ENCODE measurements at places on chromosomes 1 and 21.

DNA sequence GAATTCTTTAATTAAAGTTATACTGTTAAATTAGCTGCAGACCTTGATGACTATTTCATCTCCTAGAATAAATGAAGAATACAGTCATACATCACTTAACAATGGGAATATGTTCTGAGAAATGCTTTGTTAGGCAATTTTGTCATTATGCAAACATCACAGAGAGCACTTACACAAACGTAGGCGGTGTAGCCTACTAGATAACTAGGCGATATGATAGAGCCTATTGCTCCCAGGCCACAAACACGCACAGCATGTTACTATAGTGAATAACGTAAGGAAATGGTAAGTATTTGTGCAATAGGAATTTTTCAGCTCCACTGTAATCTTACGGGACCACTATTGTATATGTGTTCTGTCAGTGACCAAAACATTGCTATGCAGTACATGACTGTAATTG lies 37.6 kb upstream of the DESI2 start:
- no peak overlapping the region for H3K4me3 ChIP-seq
- H3K27ac ChIP-seq: no peak overlapping the region
- no peak for DNase-seq

- H3K36me3 ChIP-seq: no peaks in the 10 kb centered on the region
- peaks cover 45% of the 10 kb centered on the region for H3K27me3 ChIP-seq
- DNase-seq: no peak
These were observed 20.6 kb upstream of the EGLN1 start for GRCh38 chr1:231442735-231443134.

DNA sequence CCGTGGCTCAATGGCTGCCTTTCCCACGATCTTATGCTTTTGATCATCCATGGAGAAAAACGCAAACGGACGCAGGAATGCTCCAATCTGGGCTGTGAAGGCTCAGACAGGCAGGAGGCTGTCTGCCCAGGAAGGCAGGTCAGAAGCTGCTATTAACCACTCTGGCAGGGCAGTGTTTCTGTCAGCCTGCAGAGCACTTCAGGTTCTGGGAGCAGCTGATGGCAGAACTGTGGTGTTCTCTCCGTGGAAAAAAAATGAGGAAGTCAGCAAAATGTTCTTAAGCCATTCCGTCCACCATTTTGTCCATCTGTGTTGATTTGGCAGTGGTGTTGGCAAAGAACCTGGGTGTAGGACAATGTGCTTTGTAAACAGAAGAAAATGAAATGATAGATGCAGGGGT lies 91.7 kb downstream of the SIM2 start:
- no peak overlapping the region for H3K4me3 ChIP-seq
- no peaks in the 10 kb centered on the region for H3K4me1 ChIP-seq
- DNase-seq: no peak
- H3K27ac ChIP-seq: no peak overlapping the region
- H3K36me3 ChIP-seq: peaks cover 18% of the 10 kb centered on the region

DNA sequence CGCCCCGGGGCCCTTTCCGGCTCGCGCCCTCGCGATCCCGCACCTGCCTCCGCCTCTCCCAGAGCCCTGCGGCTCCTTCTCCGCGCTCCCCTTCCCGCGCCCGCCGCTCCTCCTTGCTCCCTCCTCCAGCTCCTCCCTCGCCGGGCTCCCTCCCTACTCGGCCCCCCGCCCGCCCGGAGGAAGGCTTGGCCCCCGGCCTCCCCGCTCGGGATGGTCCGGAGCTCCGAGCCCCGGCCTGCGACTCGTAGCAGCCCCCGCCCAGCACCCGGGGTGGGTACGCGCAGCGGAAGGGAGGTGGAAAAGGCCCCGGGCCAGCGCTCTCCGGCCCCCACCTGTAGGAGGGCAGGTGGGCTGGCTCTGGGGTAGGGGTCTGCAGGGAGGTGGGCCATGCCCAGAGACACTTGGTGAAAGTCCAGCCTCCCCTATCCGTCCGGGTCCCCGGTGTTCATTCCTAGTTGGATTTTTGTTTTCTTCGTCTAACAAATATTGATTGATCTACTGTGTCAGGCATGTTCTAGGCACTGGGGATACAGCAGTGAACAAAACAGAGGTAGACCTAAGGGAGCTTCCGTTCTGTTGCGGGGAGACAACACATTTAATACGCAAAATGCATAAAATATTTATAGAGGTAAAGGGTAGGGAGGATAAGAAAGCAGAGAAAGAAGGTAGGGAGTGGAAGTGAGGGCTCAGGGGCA lies at the start of gene HTR1D:
Gene HTR1D (minus strand): TSS at position 82 of the 695 bp plus-strand sequence. CDS start 23,283 bp downstream, outside the sequence.
- no peaks in the 10 kb centered on the region for H3K36me3 ChIP-seq
- H3K4me3 ChIP-seq: peak within 1 kb of the TSS; percentile 33
- peak; percentile 6 for DNase-seq
- peaks cover 4% of the 10 kb centered on the region for H3K4me1 ChIP-seq
- H3K27me3 ChIP-seq: peaks cover 63% of the 10 kb centered on the region

DNA sequence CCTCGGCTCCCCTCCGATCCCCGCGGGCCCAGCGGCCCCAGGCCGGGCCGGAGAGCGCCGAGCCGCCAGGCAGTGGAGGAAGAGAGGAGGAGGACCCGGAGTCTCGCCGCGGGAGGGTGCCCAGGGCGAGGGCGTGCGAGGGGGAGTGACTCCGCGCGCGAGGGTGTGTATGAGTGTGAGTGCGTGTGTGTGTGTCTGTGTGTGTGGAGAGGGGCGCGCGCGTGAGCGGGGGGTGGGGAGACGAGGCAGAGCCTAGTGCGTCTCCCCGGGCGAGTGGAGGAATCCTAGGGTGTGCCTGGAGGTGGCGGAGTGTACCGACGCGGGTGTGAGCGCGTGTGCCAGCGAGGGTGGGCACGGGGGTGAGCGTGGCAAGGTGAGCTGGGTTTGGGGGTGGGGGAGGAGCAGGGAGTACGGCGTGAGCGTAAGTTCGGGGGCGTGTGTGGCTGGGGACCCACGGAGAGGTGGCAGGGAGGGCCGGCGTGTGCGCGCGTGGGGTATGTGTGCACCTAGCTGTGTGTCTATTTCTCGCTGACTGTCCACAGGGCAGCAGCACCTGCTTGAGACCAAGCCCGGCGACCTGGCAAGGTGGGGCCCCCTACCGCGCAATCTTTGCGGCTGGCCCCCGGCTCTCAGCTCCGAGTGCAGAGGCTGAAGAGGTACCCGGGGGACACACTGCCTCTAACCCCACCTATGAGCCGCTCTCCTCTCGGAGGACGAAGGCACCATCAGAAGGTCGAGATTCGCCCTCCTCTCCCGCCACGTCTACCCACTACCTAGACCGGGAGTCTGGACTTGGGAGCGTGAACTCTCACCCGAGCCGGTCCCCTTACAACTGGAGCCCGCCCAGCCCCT lies 784 bp upstream of the KCND3 start:
- H3K27ac ChIP-seq: no peak overlapping the region
- peaks cover 59% of the 10 kb centered on the region for H3K27me3 ChIP-seq
- no peaks in the 10 kb centered on the region for H3K36me3 ChIP-seq

GRCh38 chr1:234898455-234899033 lies 230.1 kb downstream of the TOMM20 start:
- peaks cover 21% of the 10 kb centered on the region for H3K4me1 ChIP-seq
- H3K36me3 ChIP-seq: no peaks in the 10 kb centered on the region
- no peak overlapping the region for H3K4me3 ChIP-seq
- H3K27ac ChIP-seq: no peak overlapping the region

DNA sequence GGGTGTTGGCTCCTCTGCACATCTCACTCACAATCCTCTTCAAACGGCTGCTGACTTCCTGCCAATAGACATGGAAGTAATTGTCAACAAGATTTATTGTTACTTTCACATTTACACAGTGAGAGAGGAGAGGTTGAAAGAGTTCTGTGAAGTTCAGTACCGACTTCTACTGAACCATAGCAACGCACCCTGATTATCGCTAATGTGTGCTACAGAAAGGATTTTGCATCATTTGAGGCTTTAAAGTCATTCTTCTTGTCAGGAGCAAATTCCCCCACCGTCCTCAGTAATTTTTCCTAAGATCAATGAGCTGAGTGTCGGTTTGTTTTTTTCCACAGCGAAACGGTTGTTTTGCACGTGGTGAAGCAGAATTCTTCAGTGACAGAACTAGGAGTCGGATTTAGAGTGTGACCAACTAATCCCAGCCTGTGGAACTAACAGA lies 361.0 kb downstream of the ADGRL2 start:
- no peaks in the 10 kb centered on the region for H3K27me3 ChIP-seq
- no peak overlapping the region for H3K27ac ChIP-seq
- peaks cover 6% of the 10 kb centered on the region for H3K4me1 ChIP-seq
- no peak overlapping the region for H3K4me3 ChIP-seq
- no peaks in the 10 kb centered on the region for H3K36me3 ChIP-seq
- DNase-seq: no peak

DNA sequence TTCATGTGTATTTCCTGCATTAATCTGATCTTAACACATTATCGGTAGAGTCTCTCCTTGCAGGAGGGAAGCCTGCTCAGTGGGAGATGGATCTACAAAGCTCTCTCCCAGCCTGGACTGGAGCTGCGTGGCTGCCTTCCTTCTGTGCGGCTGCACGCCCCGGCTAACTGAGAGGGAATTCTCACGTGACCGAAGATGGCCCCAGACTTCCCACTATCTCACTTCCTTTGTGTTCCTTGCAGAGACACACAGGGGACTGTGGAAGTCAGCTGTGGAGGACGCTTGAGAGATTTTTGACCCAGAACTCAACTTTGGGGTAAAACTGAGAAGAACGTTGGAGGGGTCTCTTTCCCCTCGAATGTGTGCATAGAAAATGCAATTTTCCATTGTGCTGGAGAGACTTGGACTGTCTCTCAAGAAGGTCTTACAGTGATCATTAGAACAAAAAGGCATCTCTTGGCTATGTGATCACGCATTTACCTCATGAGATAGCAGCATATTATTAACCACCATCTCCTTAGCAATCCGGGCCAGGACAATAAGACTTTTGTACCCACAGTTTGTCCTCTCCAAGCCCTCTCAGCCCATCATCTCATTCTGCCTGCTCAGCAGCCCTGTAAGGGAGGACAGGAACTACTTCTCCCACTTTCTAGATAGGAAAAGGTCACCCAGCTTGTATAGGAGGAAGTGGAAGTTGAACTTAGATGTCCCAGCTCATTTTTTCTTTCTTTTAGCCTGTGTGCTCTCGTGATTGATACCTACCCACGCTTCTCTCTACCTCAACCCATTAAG lies 49.3 kb upstream of the TARBP1 start:
- no peak overlapping the region for H3K4me3 ChIP-seq
- no peaks in the 10 kb centered on the region for H3K36me3 ChIP-seq
- no peak overlapping the region for H3K27ac ChIP-seq
- peaks cover 14% of the 10 kb centered on the region for H3K27me3 ChIP-seq

Data from activated naive CD8-positive, alpha-beta T cell treated with anti-CD3 and anti-CD28 coated beads, Interleukin-2, amount 50 U/mL, for 24 hours (primary cell).